WTC11 (cell line): ENCODE measurements at places on chromosomes 12 and 14.

DNA sequence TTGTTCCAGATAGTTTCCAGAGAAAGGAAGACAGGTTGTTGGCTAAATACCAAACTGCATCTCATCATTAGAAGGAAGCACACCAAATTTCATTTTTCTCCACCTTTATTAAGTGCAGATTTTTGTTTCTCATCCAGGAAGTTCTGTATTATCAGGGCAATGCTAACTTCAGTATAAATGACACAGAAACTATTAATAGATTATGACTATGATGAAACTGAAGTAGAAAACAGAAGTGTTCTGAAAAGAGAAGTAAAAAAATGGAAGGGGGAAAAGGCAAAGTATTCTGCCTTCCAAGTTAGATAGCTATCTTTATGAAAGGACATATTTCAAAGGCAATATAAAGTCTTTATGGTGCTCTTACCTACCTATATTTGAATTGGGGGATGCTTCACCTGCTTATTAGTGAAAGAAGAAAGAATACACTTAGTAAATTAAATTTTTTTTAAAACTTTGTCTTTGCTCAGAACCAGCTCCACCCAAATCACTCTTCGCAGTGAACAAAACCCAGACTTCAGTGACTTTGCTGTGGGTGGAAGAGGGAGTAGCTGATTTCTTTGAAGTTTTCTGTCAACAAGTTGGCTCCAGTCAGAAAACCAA is 223.9 kb downstream of the PTPRO start:
- no peak for DNase-seq

DNA sequence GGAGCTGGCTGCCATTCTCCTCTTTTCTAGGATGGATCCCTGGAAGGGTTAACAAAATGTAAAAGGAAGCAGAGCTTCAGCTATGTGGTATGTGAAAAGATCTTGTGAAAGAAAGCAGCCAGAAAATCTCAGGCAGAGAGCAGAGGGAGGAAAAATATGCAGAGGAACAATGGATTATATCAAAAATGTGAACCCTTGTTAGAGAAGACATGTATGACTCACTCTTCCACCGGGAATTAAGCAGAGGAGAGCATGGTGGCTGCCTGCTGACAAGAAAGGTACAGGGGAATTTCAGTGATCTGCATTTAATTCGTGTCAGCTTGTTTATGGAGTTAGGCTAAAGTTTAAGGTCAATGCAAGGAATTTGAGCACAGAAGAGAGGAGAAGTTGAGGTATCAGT is 46.3 kb downstream of the KCNA1 start:
- no peak for DNase-seq

DNA sequence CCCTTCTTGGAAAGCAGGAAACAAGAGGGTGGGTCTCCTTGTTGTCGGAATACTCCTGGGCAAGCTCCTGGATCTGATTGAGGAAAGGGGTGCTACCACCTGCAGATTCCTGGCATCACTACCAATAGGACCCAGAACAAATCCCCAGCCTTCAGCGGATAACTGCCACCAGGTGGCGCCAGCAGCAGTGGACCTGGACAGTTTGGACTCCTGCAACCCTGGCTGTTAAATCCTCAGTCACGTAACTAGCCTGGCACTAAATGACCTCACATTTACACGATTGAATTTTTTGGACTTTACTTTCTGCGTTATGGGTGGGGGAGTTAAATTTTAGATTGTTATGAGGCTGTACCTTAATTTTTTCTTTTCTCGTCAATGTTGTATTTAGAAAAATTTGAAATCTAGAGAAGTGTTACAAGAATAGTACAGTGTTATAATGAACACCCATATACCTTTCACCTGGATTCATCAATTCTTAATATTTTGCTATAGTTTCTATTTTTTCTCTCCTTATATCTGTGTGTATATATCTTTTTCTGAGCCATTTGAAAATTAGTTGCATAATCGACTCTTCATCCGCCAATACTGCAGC is 95.6 kb downstream of the GAS2L3 start:
- DNase-seq, result peak; percentile 91

DNA sequence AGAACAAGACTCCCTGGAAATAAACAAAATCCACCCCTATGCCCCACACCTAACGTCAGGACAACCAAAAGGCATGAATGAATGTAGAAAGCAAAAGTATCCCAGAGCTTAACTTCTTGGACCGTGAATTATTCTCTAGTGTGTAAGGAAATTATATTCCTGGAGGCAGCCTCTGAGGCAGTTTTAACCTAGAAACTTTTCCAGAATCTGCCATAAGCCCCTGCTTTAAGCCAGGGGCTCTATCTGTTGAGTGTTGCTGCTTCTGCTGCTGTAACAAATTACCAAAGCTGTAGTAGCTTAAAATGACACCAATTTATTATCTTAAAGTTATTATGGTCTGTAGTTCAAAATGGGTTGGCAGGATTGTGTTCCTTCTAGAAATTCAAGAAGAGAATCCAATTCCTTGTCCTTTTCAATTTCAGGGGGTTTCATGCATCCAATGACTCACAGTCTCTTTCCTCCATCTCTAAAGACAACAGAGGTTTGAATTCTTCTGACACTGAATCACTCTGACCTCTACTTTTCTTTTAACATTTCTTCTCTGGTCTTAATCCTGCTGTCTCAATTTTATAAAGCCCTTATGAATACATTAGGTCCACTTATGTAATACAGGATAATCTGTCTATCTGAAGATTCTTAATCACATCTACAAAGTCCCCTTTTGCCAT is 242.7 kb downstream of the ATXN7L3B start:
- DNase-seq, result no peak

- no peak for DNase-seq
Measured at GRCh38 chr14:95227279-95227860, 70.0 kb upstream of the DICER1 start.
